ENCODE measurements at places on chromosomes 12 and 14.
A peak's percentile ranks its signal among the peaks of the same experiment; 100 is the strongest.

- no peak for DNase-seq
Observed at GRCh38 chr12:92426332-92426731, 276.5 kb upstream of the PLEKHG7 start.

DNA sequence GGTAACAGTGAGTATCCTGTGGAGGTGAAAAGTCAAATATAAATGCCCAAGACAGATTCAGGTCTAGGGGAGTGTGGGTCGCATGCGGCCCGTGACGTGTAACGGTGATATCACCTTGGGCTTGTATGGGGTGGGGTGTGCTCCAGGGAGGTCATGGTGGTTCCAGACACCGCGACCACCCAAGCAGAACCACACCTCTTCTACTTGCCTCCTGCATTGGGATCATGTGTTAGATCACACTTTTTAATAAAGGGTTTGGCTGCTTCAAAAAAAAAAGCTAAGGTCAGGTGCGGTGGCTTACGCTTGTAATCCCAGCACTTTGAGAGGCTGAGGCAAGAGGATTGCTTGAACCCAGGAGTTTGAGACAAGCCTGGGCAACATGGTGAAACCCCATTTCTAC, 4.5 kb downstream of the FBLN5 start:
- DNase-seq, result no peak

DNA sequence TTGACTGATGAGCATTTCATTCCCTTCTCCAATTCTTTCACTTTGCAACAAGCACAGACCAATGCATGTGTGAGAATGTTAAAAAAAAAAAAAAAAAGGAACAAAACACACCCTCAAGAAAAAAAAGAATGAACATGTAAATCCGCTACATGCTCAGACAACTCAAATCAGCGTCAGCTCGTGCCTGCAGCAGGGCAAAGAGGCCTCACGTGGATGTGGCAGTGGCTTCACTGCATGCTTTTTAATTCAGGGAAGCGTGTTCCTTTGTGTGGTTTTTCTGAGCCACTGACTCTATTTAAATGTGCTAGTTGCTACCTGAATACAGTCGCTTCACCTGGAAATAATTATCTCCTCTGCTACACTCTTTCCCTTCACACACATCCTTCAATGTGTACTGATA, 55.1 kb downstream of the PPP1R36 start:
- DNase-seq, result no peak

- DNase-seq, result no peak
Observed at GRCh38 chr12:40681148-40681547, 11.1 kb upstream of the CNTN1 start.

DNA sequence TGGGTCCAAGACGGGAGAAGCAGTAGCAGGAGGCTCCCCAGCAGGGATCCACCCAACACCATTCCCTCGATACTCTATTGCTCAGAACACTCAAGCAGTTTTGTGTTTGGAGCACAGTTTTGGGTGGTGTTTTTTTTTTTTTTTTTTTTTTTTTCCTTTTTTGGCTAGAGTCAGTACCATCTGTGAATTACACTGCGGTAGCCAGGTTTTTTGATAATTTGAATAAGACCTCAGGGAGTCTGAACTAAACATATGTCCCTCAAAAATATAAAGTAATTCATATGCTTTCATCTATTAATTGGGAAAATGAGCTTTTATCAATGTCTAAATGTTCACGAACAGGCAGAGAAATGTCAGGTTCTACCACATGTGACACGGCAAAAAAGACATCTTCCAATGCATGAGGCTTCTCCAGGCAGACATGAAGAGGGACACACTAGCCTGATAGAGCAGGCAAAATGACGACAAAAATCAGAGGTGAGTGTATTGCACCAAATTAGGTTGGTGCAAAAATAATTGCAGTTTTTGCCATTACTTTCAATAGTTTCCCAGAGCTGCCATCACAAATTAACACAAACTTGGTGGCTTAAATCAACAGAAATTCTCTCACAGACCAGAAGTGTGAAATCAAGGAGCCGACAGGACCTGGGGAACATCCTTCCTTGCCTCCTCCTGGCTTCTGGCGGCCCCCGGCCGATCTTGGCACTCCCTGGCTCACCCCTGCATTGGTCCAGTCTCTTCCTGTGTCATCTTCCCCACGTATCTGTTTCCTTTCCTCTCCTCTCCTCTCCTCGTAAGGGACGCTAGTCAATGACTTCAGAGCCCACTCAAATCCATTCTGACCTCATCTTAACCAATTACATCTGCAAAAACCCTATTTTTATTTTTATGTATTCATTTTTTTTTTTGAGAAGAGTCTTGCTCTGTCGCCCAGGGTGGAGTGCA, 33.9 kb downstream of the FOXN3 start:
- DNase-seq, result peak; percentile 95

DNA sequence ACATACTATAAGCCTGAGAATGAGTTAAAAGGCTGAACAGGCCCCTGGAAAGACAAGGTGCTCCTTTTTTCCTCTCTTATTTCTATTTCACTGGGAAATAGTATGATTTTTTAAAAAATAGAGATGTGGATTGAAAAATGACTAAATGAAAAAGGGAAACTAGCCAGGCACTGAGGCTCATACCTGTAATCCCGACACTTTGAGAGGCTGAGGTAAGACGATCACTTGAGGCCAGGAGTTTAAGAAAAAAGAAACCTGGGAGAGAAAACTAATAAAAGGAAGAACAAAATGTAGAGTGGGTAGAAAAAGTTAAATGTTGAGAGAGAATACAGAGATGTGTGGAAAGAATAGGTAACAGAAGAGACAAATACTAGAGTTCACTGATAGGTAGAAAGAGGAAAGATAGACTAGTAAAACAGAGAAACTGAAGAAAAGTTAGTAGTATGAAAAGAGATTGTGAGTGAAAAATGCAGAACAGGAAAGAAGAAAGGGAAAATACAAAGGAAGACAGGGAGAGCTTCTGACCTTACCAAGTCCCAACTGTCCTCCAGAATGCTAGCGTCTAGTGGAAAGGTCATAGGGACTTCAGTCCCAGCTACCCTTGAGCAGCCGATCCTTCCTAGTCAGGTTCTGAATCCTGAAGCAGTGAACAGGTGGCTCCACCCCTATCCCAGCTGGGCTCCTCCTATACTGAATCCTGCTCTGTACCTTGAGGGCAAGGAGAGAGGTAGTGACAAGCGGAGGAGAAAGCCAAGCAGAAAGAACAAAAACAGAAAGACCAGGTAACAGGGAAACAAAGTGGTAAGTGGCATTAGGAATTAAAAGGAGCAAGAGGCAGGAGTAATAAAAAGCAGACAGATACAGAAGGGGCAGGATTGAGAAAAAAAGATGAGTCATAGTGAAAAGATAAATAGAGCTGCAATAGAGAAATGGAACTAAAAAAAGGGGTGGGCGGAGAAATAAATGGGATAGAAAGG, 7.3 kb downstream of the TMEM116 start:
- no peak for DNase-seq

GRCh38 chr14:93832081-93832480, 43.8 kb upstream of the PRIMA1 start:
- DNase-seq, result peak; percentile 93

- no peak for DNase-seq
Observed at GRCh38 chr14:32023540-32023939, 53.6 kb upstream of the ARHGAP5 start.

- DNase-seq, result no peak
Observed at GRCh38 chr12:129903956-129904829, at the start of gene TMEM132D. Gene TMEM132D (minus strand): TSS chr12:129904025.

- no peak for DNase-seq
Observed at GRCh38 chr12:118448341-118448740, 72.0 kb downstream of the SUDS3 start.

DNA sequence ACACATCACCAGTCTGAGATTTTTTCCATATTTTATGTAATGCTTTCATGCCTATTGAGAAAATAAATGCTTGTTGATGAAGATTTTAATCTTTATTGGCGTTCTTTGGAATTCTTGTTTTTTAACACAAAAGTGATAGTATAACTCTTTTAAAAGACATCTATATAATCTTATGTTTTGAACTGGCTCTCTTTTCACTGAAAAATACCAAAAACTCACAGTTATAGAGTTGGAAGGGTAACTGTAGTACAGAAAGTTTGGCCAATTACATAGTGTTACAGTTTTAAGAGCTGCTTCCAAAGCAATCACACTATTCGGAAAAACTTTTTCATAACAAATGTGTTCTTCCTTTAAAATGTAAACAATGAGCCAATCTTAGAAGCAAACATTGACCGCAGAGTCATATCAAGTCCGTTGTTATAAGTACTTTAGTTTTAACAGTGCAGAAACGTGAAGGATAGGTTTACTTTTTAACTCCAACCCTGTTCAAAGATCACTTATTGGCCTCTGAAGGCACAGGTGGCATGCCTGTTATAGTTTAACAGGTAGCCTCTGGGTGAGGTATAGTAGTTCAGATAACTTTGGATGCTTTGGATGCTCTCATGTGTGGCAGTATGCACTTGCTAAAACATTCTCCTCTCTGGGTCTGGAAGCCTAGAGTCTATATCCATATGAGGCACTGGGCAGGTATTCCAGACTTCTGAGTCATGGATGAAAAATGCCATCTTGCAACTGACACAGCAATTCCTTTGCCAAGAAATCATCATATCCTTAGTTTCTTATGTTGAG, 12.1 kb upstream of the NTN4 start:
- no peak for DNase-seq

GRCh38 chr12:75322464-75322863, 7.7 kb downstream of the CAPS2 start:
- no peak for DNase-seq

- no peak for DNase-seq
Observed at GRCh38 chr12:68803948-68804656, 3.9 kb upstream of the MDM2 start.

DNA sequence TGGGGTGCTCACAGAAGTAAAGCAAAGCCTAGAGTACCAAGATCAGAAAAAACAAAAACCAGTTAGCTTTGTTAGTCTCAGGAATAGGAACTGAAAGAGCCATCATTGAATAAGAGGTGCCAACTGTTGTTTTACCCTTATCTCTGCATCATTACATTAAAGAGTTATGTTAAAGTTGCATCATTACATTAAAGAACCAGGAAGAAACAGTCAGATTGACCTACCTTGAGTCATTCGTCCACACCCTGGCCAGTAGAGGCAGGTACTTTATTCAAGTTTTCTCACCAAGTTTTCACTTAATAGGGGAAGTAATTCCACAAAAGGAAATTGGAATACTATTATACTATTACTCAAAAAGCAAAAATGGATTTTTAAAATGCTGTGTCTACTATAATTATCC, 121.7 kb upstream of the CNOT2 start:
- DNase-seq, result no peak

- DNase-seq, result no peak
Observed at GRCh38 chr14:77641534-77642341, 25.3 kb upstream of the SPTLC2 start.

DNA sequence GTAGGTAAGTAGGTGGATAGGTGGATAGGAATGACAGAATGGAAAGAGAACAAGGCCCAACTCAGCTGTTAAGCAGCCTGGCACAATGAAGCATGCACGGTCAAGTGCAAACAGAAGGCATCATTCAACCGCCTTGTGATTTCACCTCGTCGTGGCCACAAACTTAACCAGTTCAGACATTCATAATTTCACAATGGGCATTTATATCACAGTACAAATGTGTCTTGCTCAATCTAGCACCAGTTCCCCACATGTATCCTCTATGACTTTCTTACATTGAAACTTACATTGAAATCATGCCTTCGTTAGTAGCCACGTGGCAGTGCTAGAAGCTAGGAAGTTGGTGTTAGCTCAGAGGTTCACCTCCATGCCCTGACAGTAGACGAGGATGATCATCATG, 207.5 kb downstream of the ETV6 start:
- no peak for DNase-seq

DNA sequence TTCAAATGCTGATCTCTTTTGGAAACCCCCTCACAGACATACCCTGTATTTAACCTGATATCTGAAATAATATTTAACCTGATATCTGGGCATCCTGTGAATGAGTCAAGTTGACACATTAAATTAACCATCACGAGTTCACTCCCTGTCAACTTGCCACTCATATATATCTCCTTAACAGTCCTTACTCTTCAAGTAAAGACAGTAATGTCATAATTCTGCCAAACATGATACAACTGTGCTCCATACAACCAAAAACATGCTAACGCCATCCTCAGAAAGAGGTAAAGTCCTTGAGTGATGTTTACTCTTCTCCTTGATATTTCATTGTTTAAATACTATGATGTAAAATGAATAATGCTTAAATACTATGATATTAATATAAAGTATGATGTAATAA, 105.0 kb downstream of the PLCZ1 start:
- no peak for DNase-seq

DNA sequence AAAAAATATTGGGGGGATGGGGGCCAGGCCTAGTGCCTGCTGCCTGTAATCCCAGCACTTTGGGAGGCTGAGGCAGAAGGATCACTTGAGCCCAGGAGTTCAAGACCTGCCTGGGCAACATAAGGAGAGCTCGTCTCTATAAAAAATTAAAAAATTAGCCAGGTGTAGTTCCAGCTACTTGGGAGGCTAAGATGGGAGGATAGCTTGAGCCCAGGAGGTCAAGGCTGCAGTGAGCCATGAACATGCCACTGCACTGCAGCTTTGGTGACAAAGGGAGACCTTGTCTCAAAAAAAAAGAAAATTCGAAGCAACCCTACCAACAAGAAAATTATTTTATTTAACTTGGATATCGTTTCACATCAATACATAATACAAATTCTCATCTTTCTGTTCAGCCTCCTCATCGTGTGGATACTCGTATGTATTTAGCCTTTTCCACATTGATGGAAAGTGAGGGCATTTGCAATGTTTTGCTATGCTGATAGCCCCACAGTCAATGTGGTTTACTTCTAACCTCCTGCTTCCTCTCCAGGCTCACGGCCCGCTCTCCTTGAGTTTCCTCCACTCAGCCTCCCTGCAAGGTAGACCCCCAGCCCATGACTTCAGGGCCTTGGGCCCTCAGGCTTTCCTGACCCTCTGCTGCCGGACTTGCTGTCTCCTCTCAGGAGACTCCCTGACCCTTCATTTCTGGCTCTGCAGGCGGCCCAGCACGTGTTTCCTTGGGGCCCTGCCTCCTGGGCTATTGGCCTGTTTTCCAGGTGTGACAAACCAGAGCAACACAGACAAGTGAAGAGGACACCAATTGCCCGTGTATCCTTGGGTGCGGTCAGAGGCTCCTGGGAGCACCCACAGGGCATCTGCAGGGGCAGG, 54.8 kb downstream of the NFKBIA start:
- no peak for DNase-seq

GRCh38 chr14:63436286-63437098, 106.7 kb downstream of the PPP2R5E start:
- DNase-seq, result no peak

- no peak for DNase-seq
Observed at GRCh38 chr14:36454599-36455240, 65.3 kb downstream of the NKX2-1 start.
